Stimulated activated CD4-positive, alpha-beta T cell treated with anti-CD3 and anti-CD28 coated beads, Interleukin-4, amount 100 ng/mL, for 24 hours (primary cell): ENCODE measurements at places on chromosomes 6 and 20.

- DNase-seq: peak; percentile 55
Measured at GRCh38 chr6:33313105-33313708, 671 bp downstream of the TAPBP start.

GRCh38 chr20:51092338-51092737, 69.4 kb upstream of the KCNG1 start:
- no peak for DNase-seq

DNA sequence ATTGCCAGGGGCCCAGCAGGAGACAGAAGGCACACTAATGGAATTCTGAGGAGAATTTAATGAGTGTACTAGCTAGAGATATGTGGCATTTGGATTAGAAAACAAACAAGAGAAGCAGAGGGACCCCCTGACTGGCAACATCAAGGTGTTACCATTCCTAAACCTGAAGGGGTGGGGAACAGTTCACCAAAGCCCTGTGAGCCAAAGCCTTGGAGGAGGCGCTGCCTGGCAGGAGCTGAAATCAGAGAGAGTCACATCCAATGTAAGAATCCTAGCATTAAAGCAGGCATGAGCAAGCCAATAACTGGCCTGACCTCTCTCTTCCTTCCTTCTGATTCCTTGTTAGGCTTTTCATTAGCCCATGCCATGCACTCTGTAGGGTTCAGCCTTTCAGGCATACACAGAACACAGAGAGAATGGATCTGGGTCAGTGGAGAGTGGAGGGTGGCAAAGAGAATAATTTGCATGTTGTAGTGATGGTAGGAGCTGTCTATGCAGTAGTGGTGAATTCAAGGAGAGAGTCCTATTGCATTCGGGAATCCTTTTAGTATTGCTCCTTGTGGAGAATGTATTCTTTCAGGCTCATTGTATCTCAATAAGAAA, 367.2 kb upstream of the MAN1A1 start:
- DNase-seq: no peak

GRCh38 chr20:46283426-46284039, 24.8 kb downstream of the CDH22 start:
- no peak for DNase-seq

DNA sequence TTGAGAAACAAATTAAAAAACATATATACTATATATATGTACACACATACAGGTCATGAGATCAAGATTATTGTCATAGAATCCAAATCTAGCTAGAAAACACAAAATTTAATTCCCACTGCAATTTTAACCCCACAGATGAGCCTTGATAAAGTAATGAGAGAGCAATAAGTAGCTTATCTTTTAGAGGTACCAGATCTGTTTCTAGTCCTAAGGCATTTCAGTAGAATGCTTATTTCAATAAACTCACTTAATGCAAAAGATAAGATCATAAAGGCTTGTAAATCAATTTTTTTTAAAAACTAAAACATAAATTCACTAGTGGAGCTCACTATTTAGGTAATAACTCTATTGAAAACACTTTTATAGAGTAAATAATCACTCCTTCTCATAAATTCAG, 47.2 kb downstream of the PRKN start:
- DNase-seq: no peak
